Mesothelial cell of epicardium (in vitro differentiated cells): ENCODE measurements at places on chromosomes 7 and 10.

- DNase-seq: no peak
Measured at GRCh38 chr10:36669615-36670352, 455.6 kb upstream of the ANKRD30A start.

DNA sequence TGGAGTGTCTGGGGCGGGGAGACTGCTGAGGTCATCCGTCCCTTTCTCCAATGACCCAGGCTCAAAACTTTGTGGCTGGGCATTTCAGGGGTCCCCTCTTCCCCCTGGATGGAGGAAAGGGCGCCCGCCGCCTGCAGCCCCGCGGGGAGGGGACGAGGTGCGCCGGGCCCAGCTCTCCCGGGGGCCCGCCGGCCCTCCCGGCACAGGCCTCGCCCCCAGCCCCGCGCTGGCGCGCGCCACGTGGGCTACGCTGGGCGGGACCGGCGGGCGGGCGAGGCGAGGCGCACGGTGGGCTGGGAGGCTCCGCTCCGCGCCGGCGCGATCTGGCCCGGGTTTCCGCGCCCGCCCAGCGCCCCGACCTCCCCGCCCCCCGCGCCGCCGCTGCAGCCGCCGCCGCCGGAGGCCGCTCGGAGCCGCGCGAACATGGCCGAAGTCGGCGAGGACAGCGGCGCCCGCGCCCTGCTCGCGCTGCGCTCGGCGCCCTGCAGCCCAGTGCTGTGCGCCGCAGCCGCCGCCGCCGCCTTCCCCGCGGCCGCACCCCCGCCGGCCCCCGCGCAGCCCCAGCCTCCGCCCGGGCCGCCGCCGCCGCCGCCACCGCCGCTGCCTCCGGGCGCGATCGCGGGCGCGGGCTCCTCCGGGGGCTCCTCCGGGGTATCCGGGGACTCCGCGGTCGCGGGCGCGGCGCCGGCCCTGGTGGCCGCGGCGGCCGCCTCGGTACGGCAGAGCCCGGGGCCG is at the start of gene FOXK1:
TSS of gene FOXK1 (plus strand) at position 410 of the 735 bp plus-strand sequence. CDS start at position 424, 14 bp downstream.
- DNase-seq: peak; percentile 72

DNA sequence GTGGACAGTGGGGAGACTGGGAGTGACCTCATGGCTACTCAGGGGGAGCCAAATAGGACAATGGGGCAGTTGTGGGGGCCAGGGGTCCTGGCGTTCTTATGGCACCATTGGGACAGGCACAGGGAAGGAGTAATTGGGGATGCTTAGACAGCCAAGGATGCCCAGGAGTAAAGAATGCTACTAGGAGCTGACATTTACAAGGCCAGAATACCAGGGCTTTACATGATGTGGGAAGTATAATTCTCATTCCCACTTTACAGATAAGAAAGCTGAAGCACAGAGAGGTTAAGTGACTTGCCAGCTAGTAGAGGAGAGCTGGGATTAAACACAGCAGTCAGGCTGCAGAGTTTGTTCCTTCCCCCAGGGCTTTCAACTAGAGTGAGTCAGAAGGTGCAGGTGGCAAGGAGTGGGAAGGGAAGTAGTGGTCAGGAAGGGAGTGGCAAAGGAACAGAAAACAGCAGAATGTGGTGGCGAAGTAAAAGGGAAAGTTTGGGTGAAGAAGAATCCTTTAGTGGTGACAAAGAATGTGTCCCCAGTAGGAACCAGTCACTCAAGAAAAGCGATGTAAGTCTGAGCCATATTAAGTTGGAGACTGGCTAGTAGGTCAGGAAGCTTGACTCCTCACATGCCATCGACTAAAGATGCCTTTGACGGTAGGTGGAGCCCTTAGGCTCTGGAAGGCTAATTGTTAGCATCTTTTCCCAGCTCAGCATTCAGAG is 32.8 kb downstream of the CPVL start:
- no peak for DNase-seq

DNA sequence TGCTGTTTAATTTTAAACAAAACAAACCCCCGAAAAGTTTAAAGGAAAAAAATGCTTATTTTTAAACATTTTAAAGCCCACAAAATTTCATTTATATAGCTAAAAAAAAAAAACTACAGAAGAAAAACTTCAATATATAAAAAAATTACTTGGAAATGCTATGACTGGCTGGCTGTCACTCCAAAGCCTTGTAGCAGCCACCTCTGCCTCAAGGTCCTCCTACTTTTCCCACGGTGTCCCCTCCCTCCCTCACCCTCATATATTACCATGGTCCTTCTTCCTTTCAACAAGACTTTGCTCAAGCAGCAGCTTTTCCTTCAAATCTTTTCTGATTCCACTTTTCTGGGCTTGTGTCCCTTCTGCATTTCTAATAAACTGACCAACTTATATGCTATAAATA is 122.0 kb downstream of the TPK1 start:
- no peak for DNase-seq

DNA sequence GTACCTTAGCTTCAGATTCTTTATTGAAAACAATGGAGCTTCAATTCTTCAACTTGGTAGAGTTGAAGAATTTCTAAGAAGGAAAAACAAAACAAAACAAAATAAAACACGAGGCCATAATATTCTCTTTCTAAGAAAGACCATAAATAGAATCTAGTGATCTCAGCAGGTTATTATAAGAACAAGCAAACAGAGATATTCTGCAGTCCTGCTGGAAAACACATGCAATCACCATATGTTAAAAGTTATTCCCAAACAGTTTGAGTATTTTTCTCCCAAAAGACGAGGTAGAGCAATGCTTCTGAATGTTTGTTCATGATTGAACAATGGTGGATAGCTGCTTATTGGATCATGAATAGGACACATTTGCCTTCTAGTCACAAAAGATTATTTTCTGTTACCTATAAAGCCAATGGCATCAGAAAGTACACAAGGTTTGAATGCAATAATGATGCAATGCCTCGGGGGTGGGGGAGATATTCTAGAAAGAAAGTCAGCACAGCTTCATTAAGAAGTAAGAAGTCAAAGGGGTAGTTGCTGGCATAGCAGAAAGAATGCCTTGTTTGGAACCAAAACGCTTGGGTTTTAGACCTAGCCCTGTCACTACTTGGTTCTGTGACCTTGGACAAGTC is 59.3 kb downstream of the CREB3L2 start:
- no peak for DNase-seq

DNA sequence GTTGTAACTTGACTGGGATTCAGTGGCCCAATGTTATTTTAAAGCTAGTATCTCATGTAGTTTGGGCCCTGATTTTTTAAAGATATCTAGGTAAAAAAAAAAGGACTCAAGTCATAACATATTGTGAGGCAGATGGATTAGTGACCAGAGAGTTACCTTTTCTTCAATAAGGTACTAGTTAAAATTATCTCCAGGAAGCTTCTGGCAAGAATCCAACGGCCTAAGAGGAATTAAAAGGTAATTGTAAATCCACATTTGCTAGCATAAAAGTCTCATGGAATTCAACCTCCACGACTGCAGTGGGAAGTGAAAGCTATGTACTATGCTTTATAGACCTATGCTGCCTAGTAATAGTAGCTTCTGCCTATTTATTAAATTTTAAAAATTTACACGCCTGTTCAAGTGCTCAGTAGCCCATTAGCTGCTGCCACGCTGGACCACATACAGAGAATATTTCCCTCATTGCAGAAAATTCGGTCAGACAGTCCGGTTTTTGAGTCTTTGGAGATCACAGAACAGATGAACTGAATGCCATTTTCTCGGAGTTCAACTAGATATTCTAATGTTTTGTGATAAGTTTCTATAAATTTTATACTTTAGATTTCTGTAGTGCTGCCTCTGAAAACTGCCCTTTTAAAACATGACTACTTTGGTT is 118.4 kb downstream of the NSUN6 start:
- no peak for DNase-seq

DNA sequence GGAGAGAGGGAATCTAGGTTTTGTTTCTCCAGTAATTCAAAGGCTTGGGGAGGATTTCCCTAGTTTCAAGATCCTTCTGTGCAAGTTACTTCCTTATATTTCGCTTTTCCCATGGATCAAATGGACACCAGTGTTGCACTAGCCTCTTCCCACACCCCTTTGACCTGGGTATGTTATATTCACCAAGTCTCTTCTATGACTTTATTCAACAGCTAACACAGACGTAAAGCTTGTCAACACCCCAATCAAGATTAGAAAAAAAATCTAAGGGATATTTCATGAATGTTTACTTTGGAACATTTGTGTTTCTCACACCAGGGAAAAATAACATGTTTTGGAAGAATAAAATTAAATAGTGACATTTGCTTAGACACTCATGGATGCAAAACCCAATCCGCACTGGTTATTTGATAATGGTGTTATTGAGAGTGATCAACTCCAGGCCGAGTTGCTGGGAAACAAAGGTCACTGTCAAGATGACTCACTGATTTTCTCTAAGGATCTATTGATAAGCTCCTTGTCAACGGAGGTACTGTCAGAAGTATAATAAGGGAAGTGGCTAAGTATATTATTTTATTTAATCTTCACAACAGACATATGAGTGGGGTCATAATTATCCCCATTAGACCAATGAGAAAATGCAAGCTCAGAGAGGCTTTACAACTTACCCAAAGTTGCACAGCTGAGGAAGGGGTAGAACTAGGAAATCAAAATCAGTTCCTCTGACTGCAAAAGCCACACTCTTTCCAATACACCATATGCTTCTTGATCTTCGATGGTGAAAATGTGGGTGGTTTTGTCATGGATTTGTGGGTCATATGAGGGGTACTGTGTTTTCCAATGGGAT is 52.2 kb downstream of the CREB3L2 start:
- DNase-seq: no peak

- no peak for DNase-seq
Measured at GRCh38 chr10:29408847-29409240, 120.0 kb downstream of the LYZL1 start.

DNA sequence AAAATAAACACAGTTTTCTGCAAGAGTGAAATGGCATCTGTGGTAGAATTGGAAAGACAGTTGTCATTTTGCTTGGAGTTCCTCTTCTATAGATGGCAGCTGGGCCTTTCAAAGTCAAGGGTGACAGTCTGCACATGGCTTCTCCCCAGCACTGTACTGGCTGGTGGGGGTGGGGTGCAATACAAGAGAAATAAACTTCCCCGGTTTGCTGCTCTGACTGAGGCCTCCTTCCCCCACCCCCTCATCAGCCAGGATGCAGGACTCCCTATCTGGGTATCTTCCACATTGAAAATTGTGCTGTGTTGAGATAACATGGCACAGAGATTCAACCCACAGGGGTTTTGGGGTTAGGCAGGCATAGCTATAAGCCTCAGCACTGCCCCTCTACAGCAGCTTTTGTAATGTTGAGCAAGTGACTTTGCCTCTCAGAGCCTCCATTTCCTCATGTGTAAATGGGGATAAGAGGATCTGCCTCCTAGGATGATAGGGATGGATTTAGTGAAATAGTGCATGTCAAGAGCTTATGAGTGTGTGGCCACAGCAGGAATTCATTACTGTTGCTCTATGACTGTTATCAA is 85.8 kb upstream of the WDR11 start:
- DNase-seq: no peak
